Thymus (tissue), 14 donors: ENCODE measurements at places on chromosomes 2 and 18. TPM values are rescaled to one million over a fixed set of nuclear protein-coding genes. Genes with fewer than 3 reads are reported as not detected.

DNA sequence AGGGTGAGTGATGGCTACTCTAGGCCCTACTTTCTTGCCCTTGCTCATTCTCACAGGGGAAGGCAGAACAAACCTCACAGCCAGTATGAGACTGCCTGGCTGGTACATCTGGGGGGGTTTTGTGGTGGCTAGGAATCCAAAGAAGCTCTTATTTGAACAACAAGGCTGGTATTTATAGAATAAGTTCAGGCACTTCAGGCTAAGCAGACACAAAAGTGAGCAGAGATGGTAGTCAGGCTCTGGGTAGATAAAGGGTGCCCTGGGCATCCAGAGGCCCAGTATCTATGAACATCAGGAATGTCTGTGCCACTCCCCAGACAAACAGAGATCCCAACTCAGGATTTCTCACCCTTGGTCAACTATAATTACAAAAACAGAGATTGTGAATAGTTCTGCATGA, 57.2 kb upstream of the RTN4 start:
- no peak for DNase-seq

GRCh38 chr2:68057658-68058396, 5.0 kb downstream of the C1D start:
- DNase-seq: no peak

GRCh38 chr2:242052421-242052820, 182.9 kb downstream of the RTP5 start:
- no peak for DNase-seq

- no peak for DNase-seq
Measured at GRCh38 chr2:120910164-120910563, 174.5 kb downstream of the GLI2 start.

DNA sequence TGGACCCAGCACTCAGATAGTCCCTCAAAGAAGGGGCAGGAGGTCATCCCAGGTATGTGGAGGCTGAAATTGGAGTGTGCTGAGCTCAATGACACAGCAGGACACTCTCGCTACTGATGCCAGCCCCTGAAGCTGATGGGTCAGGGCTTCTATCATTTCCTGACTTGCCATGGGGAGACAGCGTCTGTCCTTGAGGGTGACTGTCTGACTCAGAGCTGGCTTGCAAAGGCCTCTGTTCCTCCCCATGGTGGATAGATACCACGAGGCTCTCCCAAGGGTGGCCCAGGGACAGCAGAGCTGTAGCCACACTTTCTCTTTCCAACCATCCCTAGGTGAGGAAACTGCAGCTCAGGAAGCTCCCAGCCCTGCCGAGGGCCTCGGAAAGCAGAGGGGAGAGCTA, 10.8 kb downstream of the ALPG start:
- no peak for DNase-seq

The ZCCHC2 gene
- 12.8 TPM for total RNA-seq

GRCh38 chr2:33011373-33011772, 64.6 kb downstream of the LTBP1 start:
- DNase-seq: no peak

GRCh38 chr18:6497543-6497942, 82.8 kb upstream of the L3MBTL4 start:
- no peak for DNase-seq
